AG08396 (cell line): ENCODE measurements at places on chromosomes 5 and 9.

GRCh38 chr9:4435197-4435596 is 55.1 kb upstream of the SLC1A1 start:
- peak; percentile 17 for DNase-seq

GRCh38 chr5:88776692-88777091 is 106.3 kb downstream of the MEF2C start:
- DNase-seq, result no peak

DNA sequence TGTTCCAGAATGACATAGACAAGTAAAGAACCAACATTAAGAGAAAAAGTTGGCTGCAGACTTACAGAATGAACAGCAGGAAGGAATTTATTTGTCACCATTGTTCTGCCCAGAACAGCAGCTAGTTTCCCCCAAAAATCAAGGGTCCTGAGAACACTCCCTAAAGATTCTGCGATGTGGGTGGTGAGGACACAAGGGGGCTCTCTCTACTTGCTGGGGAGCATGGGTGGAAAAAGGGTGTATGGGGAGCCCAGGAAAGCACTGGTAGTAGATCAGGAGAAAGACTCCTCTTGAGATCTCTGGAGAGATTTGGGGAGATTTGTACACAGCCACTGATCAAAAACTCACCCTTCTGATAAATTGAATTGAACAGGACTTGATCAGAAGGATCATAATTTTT is 316.5 kb downstream of the KCTD16 start:
- no peak for DNase-seq

GRCh38 chr5:107538805-107539445 is 131.8 kb downstream of the EFNA5 start:
- DNase-seq, result no peak

DNA sequence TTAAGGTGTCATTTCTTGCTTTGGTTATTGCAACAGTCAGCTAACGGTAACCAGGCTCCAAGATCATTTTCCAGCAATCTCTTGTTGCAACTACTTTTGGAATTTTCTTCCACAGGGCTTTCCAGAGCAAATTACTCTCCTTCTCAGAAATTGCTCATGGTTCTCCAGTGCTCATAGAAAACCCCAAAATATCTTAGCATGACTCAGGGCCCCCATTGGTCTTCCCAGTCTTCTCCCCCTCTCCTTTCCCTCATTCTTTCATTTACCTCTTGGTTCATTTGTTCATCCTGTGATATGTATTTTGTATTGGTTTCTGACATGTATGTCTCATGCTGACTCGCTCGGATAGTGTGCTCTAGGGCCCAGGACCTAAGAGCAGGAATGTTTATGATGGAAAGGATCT is 35.6 kb downstream of the WWC1 start:
- DNase-seq, result no peak

- DNase-seq, result no peak
Measured at GRCh38 chr5:80147119-80147815, 108.6 kb downstream of the SERINC5 start.
